ENCODE measurements at places on chromosomes 7 and 10.
A peak's percentile ranks its signal among the peaks of the same experiment; 100 is the strongest.

DNA sequence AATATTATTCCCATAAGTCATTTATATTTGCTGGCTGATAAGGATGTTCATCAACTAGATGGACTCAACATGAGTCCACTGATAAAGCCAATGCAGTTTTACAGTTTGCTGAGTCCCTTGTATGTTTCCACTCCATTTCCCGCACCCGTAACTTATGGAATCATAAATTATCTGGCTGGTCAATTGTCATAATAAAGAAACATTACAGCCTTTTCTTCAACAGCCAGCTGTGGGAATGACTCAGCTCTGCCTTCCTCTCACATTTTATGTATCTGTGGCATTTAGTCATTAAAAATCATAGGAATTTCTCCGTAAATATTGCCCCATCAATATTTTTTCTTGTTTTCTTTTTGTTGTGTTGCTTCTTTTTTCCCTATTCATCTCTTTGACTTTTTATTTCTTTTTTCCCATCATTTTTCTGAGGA lies 22.3 kb upstream of the TMEM26 start:
- no peak for DNase-seq

- no peak for DNase-seq
Observed at GRCh38 chr7:2044883-2045471, 187.8 kb downstream of the MAD1L1 start.

DNA sequence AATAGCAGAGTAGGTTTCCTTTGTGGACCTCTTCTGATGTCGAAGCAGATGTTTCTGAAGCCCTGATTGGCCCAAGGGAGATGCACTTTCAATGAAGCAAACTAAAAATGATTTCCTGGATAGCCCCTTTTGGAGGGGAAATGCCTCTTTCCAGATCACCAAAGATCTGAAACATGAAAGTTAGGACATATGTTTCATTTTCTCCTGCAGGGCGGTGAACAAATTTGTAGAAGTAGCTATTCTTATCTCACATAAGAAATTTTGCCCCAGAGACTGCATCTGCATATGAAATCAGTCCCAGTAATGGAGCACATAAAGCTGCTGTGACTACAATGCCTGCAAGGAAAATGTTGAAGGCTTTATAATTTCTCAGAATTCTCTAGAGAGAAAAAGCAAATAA lies 56.0 kb downstream of the THSD7A start:
- DNase-seq: no peak

GRCh38 chr10:24351961-24352360 lies 143.0 kb downstream of the KIAA1217 start:
- DNase-seq: no peak

DNA sequence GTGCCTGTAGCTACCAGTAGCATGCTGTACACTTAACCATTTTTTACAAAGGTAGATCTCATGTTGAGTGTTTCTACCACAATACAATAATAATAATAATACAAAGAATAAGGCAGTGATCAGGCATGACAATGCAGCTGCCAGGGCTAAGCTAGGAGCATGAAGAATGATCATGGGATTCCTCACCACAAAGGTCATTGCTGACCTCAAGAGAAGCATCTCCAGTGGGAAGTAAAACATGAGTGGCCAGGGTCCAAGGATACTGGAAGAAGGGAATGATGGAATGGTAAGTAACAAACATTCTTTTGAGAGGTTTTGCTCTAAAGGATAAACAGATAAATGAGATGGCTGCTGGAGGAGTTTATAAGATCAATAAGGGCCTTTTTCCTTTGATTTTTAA lies 591.1 kb downstream of the TNS3 start:
- no peak for DNase-seq

- no peak for DNase-seq
Observed at GRCh38 chr7:14934839-14935238, 32.3 kb upstream of the DGKB start.

GRCh38 chr7:94289071-94289470 lies 105.6 kb upstream of the COL1A2 start:
- peak; percentile 80 for DNase-seq

GRCh38 chr7:831596-832166 lies 595 bp upstream of the SUN1 start:
- peak; percentile 72 for DNase-seq

Measured in AG04450 (cell line).